ENCODE measurements at places on chromosomes 7 and 10.

- DNase-seq, result no peak
Measured at GRCh38 chr7:80415522-80415921, 96.3 kb downstream of the GNAT3 start.

DNA sequence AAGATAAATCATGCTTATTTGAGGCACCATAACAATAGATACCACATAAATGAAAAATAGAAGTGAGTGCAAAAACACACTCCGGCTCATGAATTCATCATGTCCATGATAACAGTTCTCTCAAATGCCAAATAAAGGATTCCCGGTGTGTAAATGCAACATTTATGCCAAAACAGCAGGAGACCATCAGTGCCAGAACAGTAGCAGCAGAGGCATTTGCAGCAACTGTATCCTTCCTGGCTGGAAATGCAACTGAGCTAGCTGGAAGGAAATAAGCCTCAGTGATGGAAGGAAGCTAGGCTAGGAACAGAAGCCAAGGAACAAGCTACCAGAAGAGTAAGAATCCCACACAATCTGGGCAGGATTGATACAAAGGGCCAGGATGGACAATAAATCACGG is 79.9 kb upstream of the THSD7A start:
- no peak for DNase-seq

- no peak for DNase-seq
Measured at GRCh38 chr10:61280303-61280702, 172.9 kb downstream of the TMEM26 start.

DNA sequence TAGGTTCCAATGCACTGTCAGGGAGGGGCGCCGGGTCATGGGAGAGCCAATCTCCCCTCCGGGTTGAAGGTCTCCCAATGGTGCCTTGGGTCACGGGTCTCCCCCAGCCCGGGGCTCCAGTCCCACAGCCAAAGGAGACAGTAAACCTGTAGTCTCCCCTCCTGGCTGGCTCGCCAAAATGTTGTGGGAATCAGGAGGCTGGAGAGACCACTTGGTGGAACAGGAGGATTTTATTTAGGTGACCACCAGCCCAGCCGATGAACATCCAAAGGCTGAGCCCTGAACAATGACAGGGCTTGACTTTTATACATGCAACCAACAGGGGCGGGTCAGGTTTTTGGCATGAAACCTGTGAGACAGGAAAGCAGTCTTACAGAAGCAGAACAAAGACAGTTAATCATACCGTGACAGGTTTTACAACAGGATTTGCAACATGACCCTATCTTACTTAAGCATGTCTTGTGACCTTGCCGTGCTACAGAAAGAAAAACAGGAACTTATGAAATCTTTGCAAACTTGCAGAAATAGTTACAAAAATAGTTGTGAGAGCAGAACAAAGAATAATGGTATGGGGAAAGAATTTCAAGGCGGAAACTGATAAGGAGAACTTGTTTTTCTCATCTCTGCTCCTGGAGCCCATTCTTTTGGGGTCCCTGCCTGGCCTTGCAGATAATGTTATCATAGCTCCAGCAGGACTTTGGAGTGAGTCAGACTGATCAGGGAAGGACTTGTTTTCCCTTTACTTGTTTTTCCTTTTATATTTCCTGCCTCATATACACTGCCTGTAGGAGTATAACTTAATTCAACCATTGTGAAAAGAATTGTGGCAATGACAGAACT is 7.1 kb downstream of the ERV3-1 start:
- DNase-seq, result no peak

GRCh38 chr7:127822822-127823508 is 171.0 kb downstream of the SND1 start:
- no peak for DNase-seq

GRCh38 chr10:110977662-110978061 is 58.3 kb downstream of the SHOC2 start:
- no peak for DNase-seq

GRCh38 chr10:5125315-5126044 is 31.3 kb downstream of the AKR1C3 start:
- DNase-seq, result no peak

DNA sequence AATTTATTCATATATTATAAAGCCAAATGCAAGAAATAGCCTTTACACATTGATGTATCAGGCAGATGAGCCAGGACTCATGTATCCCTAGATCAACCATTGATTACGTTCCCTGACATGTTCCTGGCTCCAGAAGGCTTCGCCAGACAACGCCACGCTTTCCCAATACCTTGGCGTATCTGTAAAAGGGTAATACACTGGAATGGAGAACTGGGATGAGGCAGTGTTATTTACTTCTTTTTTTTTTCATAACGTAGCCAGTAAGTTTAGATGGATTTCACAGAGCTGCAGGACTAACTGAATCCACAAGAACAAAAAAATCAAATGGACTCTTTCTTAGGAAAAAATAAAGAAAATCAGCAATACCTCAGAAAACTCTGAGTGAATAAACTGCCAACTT is 588.1 kb upstream of the SEMA3D start:
- DNase-seq, result no peak

- no peak for DNase-seq
Measured at GRCh38 chr7:151642746-151643145, 123.1 kb upstream of the RHEB start.

GRCh38 chr10:55287346-55287745 is 486.3 kb upstream of the PCDH15 start:
- DNase-seq, result no peak

DNA sequence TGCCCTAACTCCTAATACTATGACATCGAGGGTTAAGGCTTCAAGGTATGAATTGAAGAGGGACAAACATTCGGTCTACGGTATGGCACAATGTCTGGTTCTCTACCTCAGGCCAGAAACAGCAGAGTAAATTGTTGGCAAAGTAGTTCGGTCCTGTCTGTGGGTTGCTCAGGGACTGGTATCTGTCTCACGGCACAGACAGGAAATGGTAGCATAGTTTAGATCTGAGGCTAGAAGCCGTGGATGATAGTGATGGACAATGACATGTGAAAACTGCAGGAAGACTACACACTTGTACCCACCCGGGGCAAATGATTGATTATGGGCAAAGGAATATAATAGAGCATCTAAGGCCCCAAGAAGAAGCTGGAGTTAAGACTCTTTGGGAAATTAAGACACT is 106.2 kb downstream of the TWIST1 start:
- DNase-seq, result no peak

DNA sequence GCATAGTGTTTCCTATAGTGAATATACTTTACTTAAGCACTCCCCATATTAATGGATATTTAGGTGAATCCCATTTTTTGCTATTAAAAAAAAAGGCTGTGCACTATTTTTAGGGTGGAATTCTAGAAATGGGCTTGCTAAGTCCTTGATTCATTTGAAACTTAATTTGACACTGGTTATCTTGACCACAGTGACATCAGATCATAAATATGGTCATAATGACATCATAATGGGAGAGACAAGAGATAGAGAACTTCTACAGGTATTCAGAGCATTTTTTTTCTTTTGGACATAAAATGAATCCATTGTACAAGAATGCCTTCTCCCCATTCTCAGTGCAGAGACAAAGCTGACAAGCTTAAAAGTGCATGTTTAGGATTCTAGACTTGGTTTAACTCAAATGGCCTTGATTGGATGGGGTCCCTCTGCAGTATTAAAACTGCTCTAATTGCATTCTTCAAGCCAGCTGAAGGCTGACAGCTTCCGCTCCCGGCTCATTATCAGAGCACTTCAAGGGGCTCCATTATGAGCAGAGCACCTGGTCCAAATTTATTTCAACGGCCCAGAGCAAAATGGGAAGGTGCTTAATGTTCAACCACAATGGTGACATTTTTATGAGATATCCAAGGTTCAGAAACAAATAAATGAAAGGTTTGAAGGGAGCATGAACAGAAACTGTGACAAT is 104.8 kb downstream of the JAZF1 start:
- no peak for DNase-seq

DNA sequence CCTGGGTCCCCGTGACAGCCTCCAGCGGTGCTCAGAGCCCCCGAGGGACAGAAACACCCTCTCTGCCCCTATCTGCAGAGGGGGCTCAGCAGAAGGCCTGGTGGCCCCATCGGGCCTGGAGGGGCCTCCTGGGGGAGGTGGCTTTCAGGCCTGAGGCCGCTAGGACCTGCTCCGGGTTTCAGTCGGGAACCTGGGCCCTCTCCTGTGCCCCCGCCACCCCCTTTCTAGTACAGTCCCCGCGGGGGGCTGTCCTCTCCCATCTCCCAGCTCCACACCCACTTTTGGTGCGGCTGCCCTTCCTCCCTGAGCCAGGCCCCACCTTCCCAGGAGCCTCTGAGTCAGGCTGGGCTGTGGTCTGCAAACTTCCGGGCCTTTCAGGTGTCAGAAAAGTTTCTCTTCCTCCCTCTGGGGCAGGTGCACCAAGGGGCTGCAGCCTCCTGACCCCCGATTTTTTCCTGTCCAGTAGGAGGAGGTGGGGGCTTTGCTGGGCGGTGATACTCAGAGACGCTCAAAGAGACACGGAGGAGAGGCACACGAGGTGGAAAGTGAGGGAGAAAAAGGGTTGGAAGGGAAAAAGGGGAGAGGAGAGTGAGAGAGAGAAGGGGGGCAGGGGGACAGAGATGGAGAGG is 692 bp downstream of the CARD11 start:
- DNase-seq, result no peak

- DNase-seq, result no peak
Measured at GRCh38 chr10:22597138-22597537, 117.2 kb downstream of the PIP4K2A start.

- DNase-seq, result no peak
Measured at GRCh38 chr7:40244226-40244625, 109.4 kb downstream of the SUGCT start.

Data from progenitor cell of endocrine pancreas (in vitro differentiated cells).